CD4-positive, alpha-beta T cell treated with Interferon gamma for 1 hour (primary cell): ENCODE measurements at places on chromosomes 1 and 21.

GRCh38 chr1:1205769-1206375 lies 520 bp downstream of the TNFRSF18 start:
- no peak for DNase-seq

DNA sequence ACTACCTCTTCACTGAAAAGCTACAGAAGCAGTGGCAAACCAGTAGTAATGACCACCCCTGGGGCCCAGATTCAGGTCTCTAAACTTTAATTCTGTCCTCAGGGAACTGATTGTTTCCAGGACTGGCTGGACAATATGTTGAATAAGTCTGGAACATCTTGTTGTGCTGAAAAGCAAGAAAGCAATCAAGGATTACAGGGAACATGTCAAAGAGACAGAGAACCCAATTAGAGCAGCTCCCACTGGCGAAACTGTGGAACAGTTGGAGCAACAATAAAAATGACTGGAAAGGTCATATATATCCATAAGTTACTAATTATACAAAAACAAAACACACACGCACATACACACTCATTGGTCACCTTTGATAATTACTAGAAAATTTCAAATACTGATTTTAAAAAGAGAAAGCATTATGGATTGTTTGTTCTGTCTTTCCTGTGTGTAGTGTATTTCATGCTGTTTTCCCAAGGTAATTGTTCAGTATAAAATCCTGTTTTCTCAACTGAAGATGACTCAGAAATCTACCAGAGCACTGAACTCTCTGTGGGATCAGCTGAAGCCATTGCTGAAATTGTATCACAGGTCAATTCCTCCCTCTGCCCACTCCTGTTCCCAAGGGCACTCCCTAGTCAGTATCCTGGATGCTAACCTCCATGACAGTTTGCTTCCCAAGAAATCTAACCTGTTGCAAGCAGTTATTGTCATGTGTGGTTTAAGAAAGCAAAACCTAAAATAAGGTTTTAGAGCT lies 83.6 kb upstream of the RGS1 start:
- DNase-seq: no peak

DNA sequence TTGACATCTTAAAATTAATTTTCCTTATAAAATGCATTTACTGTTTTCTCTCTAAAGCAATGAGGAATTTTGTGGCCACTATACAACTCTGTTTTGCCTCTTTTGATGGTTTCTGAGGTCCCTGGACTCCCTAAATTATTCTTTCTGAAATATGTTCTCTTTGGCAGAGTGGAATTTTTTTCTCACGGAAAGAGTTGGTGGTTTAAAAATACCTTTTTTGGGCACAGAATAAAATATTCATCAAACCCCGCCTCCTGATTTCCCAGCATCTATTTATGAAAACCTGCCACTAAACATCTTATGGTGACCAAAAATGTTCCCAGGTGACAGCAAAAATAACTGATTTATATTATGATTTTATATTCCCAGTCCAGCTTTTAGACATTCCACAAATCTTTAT lies 165.3 kb upstream of the SYT6 start:
- DNase-seq: no peak

- DNase-seq: no peak
Observed at GRCh38 chr21:15735409-15735808, 5.6 kb downstream of the USP25 start.

- DNase-seq: no peak
Observed at GRCh38 chr1:4965346-4966075, 311.1 kb downstream of the AJAP1 start.

DNA sequence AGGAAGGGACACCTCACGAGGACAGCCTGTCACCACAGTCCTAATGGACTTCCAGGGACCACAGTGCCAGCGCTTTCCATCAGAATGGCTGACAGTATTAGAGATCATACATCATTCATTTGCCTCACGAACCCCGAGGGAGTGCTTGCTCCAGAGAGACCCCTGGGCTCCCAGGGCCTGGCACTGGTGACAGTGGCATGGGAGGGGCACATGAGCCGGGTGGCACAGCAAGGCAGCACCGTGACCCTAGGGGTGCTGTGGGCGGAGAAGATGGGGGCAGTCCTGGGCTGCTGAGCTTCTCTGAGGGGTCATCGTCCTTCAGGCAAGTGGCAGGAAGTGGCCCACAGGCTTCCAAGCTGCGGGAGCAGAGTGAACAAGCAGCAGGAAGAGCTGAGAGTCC lies 16.4 kb upstream of the TSPEAR start:
- DNase-seq: no peak

- no peak for DNase-seq
Observed at GRCh38 chr1:168683871-168684270, 45.1 kb downstream of the DPT start.

DNA sequence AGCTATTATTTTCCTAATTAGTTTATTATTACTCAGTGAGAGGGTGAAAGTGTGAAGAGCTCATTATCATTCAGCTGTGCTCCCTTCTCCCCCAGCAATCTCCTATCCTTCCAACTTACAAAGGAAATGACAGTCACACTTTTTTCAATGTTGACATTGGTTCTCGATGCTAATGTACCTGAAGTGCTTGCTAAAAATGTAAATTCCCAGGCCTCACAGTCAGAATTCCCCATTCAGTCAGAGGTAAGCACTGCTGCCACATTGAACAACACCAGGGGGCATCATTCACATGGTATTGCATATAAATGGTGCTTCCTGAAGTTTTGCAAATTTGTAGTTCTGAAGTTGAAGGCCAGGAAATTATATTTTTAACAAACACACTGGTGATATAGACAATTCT lies 132.7 kb upstream of the FOXD3 start:
- DNase-seq: no peak

DNA sequence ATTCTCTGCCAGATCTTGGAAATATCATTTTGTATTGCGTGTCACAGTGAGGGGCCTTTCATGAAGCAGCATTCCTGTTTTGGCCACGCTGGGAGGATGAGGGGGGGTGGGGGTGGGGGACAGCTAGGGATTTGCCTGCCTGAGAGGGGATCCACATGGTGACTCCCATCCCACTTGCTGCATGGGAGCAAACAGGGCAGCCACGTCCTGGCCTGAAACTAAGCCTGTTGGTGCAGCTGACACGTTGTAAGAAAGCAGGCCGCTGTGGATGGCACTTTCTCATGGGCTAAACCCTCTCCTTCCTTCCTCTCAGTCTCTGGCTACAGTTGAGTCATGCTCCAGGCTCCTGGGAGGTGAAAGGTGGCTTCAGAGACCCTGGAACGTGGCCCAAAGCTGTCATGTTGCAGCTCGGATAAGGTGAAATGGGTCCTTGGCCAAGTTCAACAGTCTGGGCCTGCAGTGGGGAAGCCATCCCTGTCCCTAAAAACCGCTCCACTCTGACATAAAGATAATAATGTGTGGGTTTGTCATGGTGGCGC lies 346.7 kb upstream of the VAMP3 start:
- DNase-seq: no peak

DNA sequence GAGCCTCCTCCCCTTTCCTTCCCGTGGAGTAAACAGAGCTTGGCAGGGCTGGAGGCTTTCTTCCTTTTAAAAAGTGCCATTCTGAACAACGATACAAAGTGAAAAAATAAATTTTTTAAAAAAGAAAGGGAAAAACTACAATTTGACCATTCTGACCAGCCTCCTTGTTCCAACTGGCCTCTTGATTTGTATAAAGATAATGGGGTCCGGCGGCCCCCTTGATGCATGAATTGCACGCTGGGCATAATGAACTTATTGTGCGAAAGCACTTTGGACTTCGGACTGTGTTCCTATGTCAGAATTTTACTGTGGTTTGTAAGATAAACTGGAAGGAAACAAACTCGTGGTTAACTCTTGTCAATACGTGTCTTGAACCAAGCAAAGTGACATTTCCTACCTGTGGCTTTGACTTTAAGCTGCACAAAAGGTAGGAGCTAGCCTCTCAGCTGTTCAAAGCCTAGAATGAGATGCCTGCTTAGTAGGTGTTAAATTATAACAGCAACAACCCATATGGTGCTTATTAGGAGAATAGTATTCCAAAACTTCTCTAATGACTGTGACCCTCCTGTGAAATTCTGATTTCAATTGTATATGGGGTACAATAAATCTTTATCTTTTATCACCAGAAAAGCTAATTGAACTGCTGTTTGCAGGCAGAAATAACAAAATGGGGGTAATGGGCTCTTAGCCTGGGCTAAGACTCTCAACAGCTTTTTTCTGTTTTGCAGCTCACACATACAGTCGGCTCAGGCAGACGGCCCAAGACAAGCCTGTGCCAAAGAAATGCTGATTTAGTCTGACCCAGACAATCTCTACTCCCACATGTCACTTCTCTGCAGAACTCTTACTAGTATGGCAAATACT lies 9.3 kb downstream of the IRF2BP2 start:
- no peak for DNase-seq

DNA sequence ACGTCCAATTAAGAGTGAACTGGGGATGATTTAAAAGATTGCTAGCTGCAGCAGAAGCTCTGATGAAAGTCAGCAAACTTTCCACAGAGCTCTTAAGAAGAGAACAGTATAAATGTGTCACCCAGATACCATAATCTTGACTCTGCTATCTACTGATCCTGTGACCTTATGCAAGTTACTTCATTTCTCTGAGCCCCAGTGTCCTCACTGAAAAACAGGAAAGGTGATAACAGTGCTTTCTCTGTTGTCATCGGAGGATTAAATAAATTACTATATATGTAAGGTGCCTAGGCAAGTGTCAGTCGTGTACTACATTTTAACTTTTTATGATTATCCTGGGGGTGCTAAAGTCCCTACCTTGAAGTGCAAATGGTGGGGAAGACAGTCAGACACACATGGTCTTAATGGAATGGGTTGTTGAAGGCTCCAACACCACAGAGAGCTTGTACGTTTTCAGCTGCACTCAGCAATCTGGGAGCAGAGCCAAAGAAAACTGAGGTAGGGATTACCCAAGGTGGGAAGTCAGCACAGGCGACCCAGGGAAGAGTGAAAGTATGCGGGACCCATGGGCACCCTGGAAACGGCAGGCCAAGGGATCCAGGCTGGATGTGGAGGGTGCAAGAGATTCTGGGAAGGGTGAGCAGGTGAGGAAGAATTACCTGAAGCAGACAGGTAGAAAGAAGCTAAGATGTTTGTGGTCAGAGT lies 82.8 kb downstream of the DTL start:
- no peak for DNase-seq

DNA sequence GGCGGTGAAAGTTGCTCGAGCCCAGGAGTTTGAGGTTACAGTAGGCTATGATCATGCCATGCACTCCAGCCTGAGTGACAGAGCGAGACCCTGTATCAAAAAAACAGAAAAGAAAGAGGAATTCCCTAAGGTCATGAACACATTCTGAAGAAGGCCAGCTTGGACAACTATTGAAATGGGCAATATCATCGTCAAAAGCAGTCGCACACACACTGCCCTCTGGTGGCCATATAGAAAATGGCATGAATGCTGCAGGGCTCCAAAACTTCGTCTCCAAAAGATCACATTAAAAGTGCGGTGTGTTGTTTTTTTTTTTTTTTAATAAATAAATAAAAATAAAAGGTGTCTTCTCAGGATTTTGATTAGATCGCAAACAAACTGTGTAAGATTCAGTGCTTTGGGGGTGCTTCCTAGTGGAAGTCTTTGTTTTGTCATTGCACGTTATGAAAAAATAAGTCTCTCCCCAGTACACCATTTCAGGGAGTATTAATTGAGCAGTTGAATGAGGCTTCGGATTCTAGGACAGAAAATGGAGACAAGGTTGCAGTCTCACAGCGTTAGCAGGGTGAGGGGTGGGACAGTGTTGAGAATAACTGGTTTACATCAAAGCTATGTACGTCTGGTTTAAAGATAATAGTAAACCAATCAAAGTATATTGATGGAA lies 87.5 kb upstream of the FMN2 start:
- DNase-seq: no peak

DNA sequence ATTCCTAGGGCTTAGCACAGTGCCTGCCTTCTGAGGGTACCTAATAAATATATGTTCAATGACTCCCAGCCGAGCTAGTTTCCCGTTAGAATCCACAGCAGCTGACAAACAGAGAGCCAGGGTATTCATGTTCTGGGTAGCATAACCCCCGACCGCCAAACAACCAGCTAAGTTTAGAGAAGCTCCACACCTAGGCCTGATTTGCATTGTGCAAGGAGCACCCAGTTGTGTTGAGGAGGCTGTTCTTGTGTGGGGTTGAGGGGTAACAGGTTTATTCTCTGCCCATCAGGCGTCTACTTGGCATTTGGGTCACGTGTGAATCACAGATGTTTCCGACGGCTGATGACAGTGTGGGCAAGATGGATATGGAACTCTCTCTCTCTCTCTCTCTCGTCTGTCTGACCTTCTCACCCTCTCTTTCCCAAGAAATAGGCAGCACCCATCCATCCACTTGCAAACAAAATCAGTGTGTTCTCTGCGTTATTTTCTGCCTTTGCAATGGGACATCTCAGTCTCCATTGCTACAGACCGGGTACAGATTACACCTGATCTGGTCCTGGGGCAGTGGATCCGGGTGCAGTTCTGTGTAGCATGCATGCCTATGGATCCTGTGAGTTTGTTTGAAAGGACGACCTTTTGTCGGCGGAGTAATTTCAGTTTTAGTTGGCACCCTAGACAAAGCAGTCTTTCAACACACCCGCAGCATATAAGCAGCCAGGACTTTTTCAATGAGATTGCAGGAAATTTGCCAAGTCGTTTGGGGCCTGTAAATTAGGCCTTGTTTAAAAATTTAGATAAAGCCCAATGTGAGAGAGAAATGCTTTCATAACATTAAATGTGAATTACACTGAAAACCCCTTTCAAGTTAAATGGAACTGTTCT lies 29.4 kb downstream of the KAZN start:
- DNase-seq: no peak

- DNase-seq: no peak
Observed at GRCh38 chr1:15618077-15618654, 908 bp downstream of the DDI2 start.

DNA sequence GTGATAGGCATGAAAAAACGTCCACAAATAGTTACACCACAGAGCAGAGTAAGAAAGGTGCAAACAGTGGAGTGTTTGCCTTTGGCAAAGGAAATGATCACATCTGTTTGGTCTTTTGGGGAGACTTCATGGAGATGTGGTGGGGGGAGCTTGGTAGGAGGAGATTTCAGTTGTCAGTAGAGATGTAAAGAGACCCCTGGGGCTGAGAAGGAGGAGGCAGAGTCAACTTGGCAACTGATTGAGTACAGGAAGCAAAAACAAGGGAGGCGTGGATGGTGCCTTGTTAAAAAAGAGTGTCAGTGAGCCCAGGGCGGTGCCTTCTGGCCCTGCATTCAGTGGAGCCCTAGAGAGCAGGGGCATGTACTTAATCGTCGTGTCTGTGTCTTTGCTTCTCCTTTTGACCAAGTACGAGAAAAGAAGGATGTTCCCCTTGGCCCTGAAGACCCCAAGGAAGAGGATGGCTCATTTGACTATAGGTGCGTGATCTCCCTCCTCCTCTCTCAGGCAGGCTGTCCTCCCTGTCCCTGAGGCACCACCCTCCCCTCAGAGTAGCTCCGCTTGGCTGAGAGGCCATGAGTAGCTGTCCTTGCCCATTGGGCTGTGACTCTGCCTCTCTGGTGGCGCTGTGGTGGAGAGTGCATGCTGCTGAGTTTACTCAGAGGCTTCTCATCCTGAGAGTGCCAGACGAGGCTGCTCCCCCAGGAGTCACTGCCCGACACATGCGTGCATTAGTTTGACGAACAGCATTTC lies 30.4 kb upstream of the CNTN2 start:
- DNase-seq: no peak
